ENCODE measurements at places on chromosomes 2 and 18.

- no peak for DNase-seq
Observed at GRCh38 chr18:79614211-79614955, 65.2 kb upstream of the CTDP1 start.

- DNase-seq: peak; percentile 55
Observed at GRCh38 chr2:238286987-238287736, 1.2 kb downstream of the PER2 start.

GRCh38 chr2:10918661-10919409, 7.1 kb downstream of the KCNF1 start:
- no peak for DNase-seq

GRCh38 chr18:41922841-41923240, 32.2 kb upstream of the PIK3C3 start:
- DNase-seq: no peak

GRCh38 chr2:201795607-201796477, 10.5 kb upstream of the CDK15 start:
- DNase-seq: no peak

GRCh38 chr2:99555404-99555803, 65.6 kb upstream of the REV1 start:
- DNase-seq: no peak

- DNase-seq: no peak
Observed at GRCh38 chr2:48829036-48829435, 73.5 kb upstream of the LHCGR start.

GRCh38 chr2:114068438-114068837, 178.5 kb downstream of the ACTR3 start:
- DNase-seq: no peak

DNA sequence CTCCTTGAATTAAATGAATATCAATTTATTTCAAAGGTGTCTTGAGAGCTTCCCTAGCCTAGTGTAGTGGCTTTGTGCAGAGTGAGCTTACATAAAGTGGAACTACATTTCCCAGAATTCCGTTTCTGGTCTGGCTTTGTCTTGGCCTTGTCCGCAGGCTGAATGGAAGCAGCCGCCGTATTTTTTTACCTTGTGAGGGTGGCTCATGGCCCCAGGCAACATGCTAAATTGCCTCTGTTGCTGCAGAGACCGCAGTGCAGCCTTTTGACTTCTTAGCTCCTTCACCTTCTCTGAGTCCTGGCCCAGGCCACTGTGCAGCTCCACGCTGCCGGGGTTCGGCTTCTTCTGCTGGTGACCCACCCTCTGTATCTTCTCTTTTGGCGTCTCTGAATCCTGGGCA, 114.8 kb upstream of the SLC38A11 start:
- no peak for DNase-seq

- no peak for DNase-seq
Observed at GRCh38 chr18:59685501-59685900, 11.7 kb downstream of the CCBE1 start.

GRCh38 chr2:4753721-4754120, 938.5 kb upstream of the SOX11 start:
- DNase-seq: no peak

- DNase-seq: no peak
Observed at GRCh38 chr2:220708366-220708765, 863.7 kb downstream of the EPHA4 start.

GRCh38 chr2:120628248-120628647, 107.4 kb upstream of the GLI2 start:
- no peak for DNase-seq

DNA sequence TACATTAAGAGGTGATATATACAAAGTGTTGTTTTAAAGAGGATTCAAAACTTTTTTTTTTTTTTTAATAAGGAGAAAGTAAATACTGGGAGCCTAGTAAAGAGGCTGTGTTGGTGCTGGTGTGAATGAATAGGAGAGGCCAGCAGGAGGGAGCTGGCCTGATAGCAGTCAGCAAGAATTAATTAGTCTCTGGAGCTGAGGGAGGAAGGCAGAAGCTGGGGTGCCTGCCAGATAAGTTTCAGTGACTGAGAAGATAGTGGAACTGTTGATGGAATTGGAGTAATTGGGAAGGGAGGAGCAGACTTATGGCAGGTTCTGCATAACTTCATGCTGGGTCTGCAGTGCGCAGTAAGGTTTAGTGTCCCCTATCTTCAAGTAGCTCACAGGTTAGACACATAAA, 36.2 kb upstream of the SNORC start:
- no peak for DNase-seq

- no peak for DNase-seq
Observed at GRCh38 chr2:11480859-11481258, 14.9 kb upstream of the E2F6 start.

DNA sequence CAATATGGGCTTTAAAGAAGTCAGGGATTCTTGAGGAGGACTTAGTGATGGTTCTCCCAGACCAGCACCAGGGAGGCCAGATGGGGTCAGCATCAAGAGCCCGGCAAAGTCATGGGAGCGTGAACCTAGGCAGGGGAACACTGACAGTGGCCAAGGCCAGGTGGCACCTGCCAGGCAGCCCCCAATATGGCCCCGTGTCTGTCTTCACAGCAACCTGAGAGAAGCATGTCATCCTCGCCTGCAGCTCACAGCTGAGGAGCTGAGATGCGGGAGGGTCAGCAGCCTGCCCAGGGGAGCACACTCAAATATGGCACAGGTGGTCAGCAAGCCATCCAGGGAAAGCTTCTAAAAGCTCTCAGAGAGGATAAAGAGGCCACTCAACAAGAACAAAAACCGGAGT, 105.7 kb upstream of the GPC1 start:
- DNase-seq: no peak

- DNase-seq: no peak
Observed at GRCh38 chr18:73715210-73715670, 432.4 kb downstream of the FBXO15 start.

DNA sequence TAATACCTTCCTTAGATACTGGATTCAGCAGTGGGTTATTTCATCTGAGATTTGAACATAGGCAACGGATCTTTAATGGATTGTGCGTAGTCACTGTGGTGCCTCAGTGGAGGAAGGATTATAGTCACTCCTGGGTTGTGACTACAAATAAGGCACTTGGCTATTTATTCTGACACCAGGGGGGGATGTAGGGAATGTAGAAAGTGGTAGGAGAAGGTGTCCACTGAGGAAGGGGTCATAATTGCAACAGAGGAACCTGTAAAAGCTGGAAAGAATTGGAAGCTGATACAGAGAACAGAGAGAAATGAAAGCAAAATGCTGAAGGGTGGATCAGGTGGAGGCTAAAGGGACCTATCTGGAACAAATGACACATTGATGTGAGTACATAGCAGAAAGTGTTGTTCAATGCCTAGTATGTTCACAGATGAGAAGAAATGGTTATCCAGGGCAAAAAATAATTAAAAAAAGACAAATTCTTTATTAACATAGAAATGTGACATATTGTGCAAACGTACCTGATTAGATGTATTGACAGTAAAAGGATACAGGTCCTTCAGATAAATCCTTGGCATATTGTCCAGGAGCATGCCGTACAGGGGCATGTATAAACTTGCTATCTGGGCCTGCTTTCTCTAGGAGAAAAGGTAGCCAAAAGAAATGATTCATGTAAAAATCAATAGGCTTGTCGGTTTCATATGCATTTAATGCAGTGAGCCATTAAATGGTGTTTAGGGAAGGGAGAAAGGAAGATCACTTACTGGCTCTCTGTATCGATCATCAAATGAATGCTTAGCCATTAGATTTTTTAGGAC, 91.2 kb upstream of the CCDC195 start:
- DNase-seq: no peak

- DNase-seq: no peak
Observed at GRCh38 chr2:44301111-44301510, 25.8 kb downstream of the SLC3A1 start.

- no peak for DNase-seq
Observed at GRCh38 chr2:202100176-202100575, 27.1 kb downstream of the KIAA2012 start.

DNA sequence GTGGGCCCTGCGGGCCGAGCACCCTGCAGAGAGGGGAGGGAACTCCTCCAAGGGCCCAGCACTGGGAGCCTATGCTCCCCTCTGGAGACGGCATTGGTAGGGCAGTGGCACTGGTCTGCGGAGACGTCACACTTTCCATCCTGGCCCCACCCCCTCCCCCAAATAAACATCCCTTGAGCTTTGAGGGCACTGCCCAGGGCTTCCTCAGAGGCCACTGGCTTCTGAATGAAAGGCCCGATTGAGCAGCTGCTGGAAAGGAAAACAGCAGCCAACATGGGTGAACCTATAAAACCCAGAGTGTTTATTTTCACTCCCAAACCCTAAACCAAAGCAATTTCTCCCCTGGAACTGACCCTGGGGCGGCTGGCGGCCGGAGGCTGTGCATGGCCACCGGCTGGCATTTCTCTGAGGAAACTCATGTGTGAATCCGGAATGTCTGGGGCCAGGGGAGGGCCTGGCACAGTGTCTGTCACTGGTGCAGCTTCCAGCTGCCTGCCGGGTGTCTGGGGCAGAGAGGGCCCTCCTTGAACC, 138.9 kb downstream of the DYSF start:
- DNase-seq: no peak

- no peak for DNase-seq
Observed at GRCh38 chr2:11458753-11459152, 7.2 kb downstream of the E2F6 start.

GRCh38 chr2:135072125-135072997, 20.3 kb downstream of the RAB3GAP1 start:
- DNase-seq: no peak

DNA sequence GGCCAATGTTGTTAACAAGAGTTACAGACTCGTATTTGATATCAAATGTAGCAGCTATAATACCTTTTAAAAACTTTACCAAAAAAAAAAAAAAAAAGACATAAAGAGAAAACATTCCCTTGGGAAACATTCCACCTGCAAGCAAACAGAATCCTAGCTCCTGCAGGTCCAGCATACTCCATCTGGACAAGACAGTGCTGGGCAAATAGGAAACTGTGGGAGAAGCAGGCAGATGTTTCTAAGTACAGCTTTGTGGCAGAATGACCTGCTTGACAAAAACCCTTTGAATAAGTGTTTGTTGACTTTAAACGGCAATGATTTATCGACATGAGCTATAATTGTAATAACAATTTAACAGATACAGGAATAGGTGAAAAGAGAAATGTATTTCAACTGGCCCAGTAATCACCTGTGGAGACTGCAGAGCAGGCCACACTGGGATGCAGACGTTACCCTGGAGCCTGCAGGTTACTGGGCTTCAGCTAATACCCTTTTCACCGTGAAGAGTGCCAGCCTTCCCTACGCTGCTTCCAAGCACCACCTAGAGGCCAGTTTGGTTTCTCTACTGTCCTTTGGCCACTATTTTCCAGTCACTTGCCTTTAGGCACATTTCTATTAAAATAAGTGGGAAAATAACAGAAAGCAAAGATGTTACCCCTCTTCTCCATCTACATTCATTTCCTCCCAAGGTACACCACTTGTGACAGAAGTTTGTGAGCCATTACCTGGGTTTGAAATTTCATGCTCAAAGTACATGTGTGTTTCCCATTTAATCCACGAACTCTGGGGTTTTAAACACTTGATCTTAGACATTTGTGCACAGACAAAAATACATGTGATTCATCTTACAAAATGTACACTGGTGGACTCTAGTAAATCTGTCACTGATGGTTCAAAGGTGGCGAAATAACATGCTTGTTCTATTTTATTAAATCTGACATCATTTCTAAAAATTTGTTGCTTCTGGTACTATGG, 96.9 kb upstream of the ZNF397 start:
- peak; percentile 35 for DNase-seq

DNA sequence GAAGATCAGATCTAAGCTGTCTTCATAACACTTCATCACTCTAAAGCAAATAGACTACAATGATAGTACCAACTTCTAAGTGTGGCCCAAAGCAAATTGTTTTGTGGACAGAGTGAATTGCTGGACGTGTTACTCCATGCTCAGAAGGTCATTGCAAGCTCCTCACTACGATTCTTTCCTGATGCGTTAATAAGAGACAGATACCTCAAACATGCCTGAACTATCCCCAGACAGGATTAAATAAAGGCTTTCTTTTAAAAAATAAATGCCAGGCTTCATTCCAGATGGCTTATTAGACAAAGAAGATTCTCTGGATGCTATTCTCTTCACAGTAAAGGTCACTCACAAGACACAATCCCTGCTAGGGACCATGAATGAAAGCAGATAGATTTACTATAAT, 621.2 kb downstream of the DCDC2C start:
- no peak for DNase-seq

DNA sequence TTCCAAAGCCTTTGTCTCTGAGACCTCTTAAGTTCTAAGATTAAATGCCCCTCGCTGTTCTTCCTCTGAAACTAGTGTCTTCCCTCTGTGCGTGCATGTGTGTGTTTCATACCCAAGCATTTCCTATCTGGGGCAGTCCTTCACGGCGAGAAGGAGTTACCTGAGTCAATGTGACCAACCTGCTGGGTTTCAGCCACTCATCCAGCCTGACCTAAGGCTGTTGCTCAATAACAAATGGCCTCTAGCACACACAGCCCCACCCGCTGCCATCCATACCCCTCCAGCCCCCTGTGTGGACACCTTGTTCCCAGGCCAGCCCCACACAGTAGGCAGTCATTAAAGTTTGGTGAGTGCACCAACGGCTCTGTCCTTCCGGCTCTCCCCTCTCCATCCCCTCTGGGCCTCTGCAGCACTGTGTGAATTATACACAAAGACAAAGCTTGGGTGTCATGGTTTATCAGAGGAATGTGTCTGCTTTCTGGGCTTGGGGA, 53.8 kb upstream of the FOSL2 start:
- DNase-seq: no peak

GRCh38 chr2:5195636-5196035, 496.5 kb upstream of the SOX11 start:
- no peak for DNase-seq

- DNase-seq: no peak
Observed at GRCh38 chr2:69612200-69612599, 31.3 kb downstream of the AAK1 start.

GRCh38 chr18:47163241-47163640, 12.9 kb downstream of the IER3IP1 start:
- no peak for DNase-seq

GRCh38 chr2:119439574-119440500, 8.2 kb downstream of the TMEM37 start:
- no peak for DNase-seq

DNA sequence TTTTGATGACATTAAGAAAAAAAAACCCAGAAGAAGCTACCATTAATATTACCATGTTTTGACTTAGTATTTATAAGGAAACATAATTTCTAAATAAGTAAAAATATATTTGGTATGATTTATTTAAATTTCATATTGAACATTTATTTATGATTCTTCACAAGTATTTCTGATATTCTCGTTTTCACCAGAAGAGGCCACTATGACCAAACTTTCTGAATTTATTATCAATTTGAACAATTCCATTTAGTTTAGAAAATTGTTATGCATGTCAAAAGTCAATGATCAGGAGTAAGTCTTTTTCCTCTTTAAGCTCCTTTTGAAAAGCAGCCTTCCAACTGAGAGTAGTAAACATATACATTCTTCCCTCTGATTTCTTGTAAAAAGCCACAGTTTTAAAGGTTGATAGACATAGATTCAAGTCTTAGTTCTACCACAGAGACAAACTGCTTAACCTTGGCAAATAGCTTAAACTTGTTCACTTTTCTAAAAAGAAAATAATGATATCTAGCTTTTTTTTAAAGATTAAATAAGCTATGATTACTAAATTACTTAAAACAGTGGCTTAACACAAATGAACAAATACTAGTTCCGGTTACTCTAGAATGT, 329.9 kb downstream of the TRIB2 start:
- no peak for DNase-seq

Data from stimulated activated CD4-positive, alpha-beta T cell treated with anti-CD3 and anti-CD28 coated beads, Interleukin-2, amount 100 ng/mL, for 24 hours (primary cell).